ENCODE measurements at places on chromosomes 11 and 22.

DNA sequence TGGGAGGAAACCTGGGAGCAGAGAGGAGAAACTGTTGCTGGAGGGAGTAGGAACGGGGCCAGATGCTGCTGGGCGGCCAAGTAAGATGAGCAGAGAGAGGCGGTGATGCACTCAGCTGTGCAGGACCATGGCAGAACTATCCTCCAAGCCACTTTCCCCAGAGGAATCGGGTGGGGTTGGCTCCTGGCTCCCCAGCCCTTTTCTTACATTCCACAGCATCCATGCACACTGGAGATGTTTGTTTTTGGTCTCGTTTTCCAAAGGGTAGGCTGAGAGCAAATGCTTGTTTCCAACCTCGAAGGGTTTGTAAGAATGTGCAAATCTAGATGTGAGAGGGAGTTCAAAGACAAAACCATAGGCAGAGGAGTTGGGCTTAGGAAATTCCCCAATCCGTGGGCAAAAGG, 73.2 kb downstream of the DBX1 start:
- DNase-seq: no peak

GRCh38 chr11:72081821-72082453, 1.3 kb downstream of the LRRC51 start:
- no peak for DNase-seq

DNA sequence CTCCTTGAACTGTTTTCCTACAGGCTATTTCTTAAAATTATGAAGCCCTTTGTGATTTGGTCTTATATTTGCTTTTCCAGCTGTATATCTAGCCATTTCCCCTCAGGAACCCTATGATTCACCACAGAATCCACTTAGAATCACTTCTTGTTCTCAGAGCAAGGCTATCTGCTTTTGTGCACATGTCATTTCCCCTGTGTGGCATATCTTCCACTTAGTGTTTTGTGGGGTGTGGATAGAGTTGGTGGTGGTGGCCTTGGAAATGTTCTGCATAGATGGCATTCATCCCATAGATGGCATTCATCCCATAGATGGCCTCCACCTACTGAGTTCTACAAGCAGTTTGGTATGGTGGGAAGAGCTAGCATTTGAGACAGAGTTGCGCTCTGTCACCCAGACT, 44.7 kb downstream of the SWAP70 start:
- DNase-seq: no peak

- no peak for DNase-seq
Observed at GRCh38 chr11:122696662-122697061, 41.1 kb downstream of the UBASH3B start.

GRCh38 chr22:25110846-25111578, 88.6 kb upstream of the CRYBB3 start:
- DNase-seq: peak; percentile 48

- DNase-seq: no peak
Observed at GRCh38 chr11:64102005-64102738, 63.7 kb downstream of the MACROD1 start.

- no peak for DNase-seq
Observed at GRCh38 chr11:111176603-111177002, 68.9 kb upstream of the POU2AF2 start.

DNA sequence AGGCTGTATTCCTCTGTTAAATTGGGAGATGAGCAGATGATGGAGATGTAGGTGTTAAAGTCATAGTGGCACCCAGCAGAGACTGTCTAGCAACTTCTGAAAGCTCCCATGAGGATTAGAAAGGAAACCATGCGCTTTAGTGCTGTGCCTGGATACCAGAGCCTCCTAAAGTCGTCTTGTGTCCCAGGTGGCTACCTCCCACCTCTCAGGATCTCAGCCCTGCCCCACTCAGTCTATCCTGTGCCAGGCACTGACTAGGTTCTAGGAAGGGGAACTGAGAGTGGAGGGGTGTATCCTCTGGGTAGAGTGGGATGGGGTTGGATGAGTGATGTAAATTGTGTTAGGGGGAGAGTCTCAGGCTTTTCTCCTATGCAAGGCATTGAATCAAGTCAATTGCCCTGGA, 60.2 kb downstream of the KIAA1671 start:
- no peak for DNase-seq

- DNase-seq: no peak
Observed at GRCh38 chr22:26828311-26828710, 170.9 kb downstream of the MIAT start.

DNA sequence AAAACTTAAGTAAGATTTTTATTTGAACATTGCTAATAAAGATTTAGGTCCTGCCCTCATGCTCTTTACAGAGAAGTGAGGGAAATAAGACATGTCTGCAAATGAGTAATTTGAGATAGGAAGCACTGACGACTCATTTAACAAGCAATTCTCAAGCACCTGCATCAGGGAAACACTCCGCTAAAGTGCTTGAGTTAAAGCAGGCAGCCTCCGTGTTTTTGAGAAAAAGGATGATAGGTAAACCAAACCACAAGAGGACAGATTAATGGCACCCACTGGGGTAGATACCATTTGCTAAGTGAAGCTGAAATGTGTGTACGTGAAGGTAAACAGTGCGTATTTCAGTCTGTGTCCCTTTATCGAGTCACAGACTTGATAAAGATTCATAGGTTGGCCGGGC, 184.6 kb upstream of the CARD18 start:
- DNase-seq: no peak

DNA sequence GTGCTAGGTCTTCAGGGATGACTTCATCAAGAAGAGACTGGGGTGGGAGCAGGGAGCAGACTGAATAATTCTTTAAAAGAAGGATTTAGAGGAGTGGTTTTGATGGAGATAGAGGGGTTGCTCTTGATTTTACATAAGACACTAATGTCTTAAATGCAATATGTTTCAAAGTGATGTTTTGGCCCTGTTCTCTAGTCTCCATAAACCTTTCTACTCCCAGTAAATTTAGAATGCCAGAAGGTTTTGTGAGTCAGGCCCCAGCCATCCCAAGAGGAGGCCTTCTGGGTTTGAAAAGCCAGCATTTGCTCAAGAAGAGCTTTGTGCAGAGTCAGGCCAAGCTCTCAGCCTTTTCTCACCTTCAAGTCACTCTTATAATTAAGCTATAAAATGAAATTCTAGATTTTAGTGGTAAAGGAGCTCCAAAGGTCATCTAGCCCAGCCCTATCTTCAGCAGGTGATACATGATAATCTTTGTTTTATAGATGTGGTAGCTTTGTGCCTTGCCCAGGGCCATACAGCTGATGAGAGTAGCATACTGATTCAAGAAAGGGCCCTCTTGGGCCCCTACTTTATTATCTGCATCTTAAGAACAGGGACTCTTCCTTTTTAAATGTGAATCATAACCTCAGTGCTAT, 122.8 kb upstream of the MTNR1B start:
- no peak for DNase-seq

DNA sequence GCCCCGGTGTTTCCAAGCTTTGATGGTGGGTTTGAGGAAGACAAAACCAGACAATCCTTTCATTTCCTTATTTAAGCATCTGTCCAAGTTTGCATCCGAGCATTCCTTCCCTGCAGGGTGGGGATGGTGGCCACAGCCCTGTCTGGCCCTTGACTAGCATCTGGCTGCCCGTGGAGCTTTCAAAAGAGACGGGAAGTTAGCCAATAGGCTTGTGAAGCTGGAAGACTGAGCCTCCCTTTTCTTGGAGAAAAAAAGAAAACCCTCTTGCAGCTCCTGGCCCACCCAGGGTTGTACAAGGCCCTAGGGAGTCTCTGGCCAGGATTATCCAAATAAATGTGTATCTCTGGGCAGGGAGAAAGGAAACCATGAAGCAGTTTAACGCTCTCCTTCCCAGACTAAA, 60.6 kb downstream of the MICAL2 start:
- no peak for DNase-seq

GRCh38 chr11:82714346-82715174, 19.1 kb downstream of the FAM181B start:
- no peak for DNase-seq

- no peak for DNase-seq
Observed at GRCh38 chr11:83068568-83068967, 3.1 kb downstream of the RAB30 start.

DNA sequence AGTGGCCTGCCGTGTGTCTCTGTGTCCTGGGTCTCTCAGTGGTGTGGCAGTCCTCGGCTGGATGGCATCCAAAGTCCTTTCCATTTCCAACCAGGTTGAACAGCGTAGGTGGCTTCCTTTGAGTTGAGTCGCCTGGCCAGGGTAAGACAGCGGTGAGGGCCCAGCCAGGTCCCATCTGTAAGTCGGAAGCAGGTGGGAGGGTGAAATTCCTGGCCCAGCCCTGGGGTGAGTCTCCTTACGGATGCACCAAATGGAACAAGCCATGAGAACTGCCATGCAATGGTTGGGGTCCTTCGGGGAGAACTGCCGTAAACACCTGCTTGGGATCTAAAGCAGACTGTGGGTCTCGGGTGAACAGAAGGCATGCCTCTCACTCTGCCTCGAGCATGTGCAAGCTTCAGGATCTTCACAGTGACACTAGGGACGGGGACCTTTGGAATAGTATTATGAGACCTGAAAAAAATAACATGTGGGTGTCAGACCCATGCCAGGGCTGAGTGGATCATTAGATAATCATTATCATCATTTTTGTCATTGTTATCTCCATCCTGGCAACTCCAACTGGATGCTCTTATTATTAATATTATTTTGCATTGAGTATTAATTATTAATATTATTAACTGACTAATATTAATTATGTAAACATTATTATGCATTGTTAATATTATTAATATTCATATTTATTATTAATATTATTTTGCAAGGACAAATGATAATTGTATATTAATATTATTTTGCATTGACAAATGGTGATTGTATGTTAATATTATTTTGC, 57.7 kb upstream of the LINC01488 start:
- no peak for DNase-seq

GRCh38 chr11:89490981-89491690, at the start of gene NOX4:
Gene NOX4, minus strand, starts transcription at chr11:89491375. Its CDS starts 129 bp downstream, at chr11:89491246.
- no peak for DNase-seq

DNA sequence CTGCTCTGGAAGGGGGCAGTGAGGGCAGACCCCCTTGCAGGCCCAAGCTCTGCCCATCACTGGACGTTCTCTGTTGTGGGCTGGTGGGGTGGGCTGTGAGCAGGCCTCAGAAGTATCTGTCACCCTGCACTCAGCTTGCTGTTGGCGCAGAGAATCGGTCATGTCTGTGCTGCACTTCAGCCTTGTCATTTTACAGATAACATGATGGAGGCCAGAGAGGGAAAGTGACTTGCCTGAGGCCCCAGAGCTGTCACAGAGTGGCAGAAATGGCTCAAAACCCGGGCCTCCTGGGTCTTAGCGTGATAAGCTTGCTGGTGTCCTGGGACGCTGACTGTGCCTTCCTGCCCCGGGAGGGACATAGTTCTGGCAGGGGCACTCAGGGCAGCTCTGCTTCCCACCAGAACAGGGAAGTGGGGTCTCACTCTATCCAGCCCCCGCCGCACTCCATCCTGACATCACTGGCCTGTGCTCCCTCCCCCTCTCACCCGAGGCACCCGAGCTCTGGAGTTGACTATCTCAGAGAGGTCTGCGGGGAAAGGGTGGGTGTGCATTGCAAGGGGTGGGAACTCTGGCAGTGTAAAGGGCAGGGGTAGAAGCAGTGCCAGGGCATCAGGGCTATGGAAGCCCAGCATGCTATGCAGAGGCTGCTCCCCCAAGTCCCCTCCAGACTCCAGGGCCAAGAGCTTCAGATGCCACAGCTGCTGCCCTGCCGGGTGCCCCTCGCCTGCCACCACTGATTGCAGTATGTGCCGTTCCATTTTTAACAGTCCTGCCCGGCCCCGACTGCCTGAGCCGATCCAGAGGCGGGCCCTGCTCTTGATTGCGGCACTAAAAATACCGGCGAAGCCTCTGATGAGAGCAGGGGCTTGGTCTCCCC, 50.4 kb upstream of the NECTIN1 start:
- no peak for DNase-seq

DNA sequence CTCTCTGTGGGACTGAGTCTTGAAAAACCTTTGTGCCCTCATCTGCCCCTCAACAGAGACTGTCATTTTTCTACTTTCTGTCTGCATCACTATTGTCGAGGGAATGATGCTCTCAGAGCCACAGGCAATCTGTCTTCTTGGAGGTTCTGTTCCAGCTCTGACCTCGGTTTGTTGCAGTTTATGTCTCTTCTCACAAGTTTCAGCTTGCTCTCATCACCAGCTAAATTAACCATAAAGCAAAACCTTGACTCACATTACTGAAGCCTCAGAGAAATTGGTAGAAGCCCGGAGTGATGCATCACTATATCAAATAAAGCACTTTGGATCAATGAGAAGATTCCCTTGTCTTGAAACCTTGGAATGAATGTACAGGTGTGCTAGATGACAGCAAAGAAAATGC, 60.6 kb upstream of the BLID start:
- no peak for DNase-seq

- no peak for DNase-seq
Observed at GRCh38 chr11:116563028-116563711, 209.6 kb downstream of the BUD13 start.

- no peak for DNase-seq
Observed at GRCh38 chr11:43998308-43998707, 49.5 kb upstream of the ACCSL start.

- no peak for DNase-seq
Observed at GRCh38 chr11:100575860-100576717, 111.0 kb upstream of the ARHGAP42 start.

- DNase-seq: peak; percentile 71
Observed at GRCh38 chr11:96863520-96863919, 473.7 kb downstream of the JRKL start.
